Activated naive CD4-positive, alpha-beta T cell (primary cell): ENCODE measurements at places on chromosomes 3 and 15.

GRCh38 chr3:141840737-141841544, 35.5 kb upstream of the ATP1B3 start:
- no peak for DNase-seq

GRCh38 chr15:36294359-36294758, 285.1 kb upstream of the CDIN1 start:
- no peak for DNase-seq

- DNase-seq: no peak
Observed at GRCh38 chr3:31768479-31769125, 212.5 kb downstream of the OSBPL10 start.

DNA sequence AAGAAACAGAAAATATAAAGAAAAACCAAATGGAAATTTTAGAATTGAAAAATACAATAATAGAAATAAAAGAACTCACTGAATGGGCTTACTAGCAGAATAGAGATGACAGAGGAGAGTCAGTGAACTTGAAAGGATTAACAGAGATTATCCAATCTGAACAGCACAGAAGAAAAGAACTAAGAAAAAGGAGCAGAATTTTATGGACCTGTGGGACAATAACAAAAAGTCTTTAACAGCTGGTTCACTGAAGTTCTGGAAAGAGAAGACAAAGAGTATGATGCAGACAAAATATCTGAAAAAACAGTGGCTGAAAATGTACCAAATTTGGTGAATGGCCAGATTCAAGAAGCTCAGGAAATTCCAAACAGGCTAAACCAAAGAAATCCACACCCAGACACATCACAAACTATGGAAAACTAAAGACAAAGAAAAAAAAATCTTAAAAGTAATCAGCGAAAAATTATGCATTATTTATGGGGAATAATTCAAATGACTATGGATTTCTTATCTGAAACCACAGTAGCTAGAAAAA, 9.7 kb upstream of the GNB5 start:
- DNase-seq: no peak

DNA sequence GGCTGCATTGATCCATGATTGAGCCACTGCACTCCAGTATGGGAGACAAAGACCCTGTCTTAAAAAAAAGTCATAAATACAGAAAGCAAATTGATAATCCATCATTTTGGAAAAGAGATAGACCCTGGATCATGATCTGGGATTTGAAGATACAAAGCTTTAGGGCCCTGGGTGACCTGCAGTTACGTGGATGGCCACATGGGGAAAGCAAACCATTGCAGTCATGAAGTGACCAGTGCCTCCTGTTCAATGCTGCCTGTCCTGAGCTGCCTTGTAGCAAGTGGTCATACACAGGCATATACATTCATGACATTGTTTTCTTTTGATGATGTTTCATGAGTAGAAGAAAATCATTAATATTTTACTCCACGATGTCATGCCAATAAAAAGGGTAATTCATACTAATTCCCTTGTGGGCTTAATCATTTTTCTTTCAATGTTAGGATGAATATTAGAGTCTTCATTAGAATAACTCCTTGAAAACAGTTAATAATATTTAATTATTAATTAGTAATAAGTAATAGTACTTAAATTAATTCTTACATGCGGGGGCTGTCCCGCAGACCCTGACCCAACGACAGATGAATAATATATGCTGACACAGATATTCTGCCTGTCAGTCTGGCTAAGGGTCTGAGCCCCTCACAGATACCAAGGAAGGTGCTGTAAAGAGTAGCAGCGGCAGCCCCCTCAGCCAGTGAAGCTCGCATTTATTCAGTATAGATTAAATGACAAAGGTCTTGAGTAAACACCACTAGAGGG, 109.0 kb upstream of the UNC13C start:
- no peak for DNase-seq

DNA sequence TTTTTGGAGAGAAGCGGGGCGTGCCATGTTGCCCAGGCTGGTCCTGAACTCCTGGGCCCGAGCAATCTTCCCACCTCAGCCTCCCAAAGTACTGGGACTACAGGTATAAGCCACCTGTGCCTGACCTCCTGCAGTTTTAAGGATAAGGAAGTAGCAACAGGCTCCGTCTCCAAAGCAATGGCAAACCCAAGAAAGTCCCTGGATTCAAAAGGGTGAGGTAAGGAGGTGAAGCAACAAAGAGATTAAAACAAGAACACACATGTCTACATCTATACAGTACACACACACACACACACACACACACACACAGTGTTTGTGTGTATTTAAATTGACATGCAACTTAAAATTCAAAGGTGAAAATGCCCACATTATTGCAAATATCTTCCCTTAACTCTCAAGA, 58.9 kb downstream of the ABCC5 start:
- no peak for DNase-seq

DNA sequence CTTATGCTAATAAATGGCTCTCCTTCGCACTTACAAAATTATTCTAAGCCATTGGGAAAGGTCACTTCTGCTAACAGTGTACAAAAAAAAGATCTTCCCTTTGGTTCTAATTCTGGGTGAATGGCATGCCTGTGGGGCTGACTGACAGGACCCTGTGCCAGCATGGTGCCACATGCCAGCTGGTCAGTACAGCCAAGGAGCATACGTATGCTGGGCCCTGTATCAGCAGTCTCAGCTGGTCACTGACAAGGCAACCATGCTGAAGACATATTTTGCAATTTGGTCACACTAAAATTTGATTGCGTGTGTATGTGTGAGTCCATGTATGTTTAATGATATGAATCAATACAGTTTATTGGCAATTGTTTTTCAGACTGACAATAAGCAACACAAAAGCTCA, 246.1 kb downstream of the TBL1XR1 start:
- DNase-seq: no peak
